ENCODE measurements at places on chromosomes 6 and 20.
A peak's percentile ranks its signal among the peaks of the same experiment; 100 is the strongest.

- H3K4me1 ChIP-seq: peaks cover 56% of the 10 kb centered on the region
- peak overlapping the region; percentile 80 for H3K4me3 ChIP-seq
- H3K27me3 ChIP-seq: peaks cover 2% of the 10 kb centered on the region
- H3K36me3 ChIP-seq: peaks cover 39% of the 10 kb centered on the region
- DNase-seq: no peak
- H3K27ac ChIP-seq: peak overlapping the region; percentile 79
Observed at GRCh38 chr6:33207552-33208090, 679 bp upstream of the RING1 start.

DNA sequence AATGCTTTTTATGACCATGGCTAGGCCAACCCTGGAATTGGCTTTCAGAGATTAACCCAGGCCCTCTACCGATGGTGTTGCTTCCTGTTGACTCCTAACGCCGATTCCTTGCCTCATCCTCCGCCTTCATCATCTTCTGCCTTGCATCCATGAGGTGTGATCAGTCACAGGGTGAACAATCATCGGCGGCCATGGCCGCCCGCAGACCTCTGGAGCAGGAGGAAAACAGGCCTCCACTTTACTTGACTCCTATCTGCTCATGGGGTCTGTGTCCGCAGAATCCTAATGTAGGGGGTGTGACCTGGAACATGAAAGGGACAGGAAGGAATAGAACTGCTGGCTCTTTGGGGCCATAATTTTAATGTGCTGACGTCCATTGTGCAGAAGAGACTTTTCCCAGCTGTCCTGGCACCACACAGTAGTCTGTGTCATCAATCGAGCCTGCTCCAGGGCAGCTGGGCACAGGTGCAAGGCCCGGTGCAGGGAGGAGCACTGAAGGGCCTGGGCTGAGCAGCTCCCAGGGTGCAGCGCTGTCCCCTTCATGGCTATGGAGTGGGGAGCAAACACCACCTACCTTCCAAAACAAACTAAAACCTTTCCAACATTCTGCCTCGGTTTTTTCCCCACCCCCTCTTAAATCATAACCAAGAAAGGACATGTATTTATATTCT, 8.0 kb downstream of the SLC22A3 start:
- peaks cover 8% of the 10 kb centered on the region for H3K4me1 ChIP-seq
- peaks cover 16% of the 10 kb centered on the region for H3K27me3 ChIP-seq
- H3K27ac ChIP-seq: no peak overlapping the region
- no peaks in the 10 kb centered on the region for H3K36me3 ChIP-seq

DNA sequence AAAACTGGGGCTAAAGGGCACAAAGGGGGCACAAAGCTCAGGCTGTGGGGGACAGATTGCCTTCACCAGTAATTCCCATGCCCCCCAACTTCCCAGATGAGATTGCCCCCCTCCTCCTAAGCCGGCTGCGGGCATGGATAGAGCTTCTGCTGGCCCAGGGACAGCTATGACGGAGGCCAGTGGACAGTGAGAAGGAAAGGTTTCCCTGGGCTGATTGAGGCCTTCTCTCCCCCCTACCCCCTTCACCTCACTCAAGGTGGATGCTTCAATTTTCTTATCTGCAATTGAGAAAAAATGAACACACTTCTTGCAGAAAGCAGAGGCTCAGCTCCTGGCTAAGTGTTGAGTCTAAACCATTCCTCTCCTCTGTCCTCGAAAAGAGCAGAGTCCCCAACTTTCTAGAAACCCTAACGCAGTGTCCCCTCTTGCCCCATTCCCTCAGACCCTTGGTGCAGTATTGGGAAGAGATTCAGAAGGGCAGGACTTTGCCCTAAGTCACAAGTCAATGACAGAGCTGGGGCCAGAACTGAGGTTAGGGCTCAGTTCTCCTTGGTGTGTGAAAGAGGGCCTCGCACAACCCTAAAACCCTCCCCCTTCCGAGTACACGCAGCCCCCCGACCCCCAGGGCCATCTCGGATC, 808 bp downstream of the SDC4 start:
- peak overlapping the region; percentile 67 for H3K27ac ChIP-seq
- H3K4me1 ChIP-seq: peaks cover 46% of the 10 kb centered on the region
- no peak for DNase-seq
- peak overlapping the region; percentile 86 for H3K4me3 ChIP-seq
- H3K36me3 ChIP-seq: peaks cover 4% of the 10 kb centered on the region

GRCh38 chr6:100260584-100260983, 204.1 kb downstream of the SIM1 start:
- H3K4me3 ChIP-seq: no peak overlapping the region
- peaks cover 15% of the 10 kb centered on the region for H3K4me1 ChIP-seq
- no peak for DNase-seq
- H3K27me3 ChIP-seq: peaks cover 8% of the 10 kb centered on the region

DNA sequence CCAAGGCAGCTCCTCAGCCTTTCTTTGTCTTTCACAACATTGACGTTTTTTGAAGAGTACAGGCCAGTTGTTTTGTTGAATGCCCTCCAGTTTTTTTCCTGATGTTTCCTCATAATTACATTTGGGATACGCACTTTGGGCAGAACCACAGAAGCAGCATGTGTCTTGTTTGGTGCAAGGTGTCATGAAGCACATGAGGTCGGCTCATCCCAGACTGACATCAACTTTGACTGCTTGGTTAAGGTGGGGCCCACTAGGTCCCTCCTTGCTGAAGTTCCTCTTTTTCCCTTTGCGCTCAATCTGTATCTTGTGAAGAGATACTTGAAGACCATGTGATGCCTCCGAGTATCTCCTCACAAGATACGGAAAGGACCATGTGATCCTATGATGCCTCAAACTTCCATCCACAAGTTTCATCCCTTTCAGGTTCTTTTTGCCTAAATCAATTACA, 10.5 kb downstream of the SNAI1 start:
- H3K27ac ChIP-seq: no peak overlapping the region
- no peak overlapping the region for H3K4me3 ChIP-seq
- no peak for DNase-seq
- peaks cover 11% of the 10 kb centered on the region for H3K27me3 ChIP-seq

- H3K4me3 ChIP-seq: peak overlapping the region; percentile 86
- H3K27ac ChIP-seq: peak overlapping the region; percentile 66
- no peak for DNase-seq
- peaks cover 54% of the 10 kb centered on the region for H3K4me1 ChIP-seq
- H3K36me3 ChIP-seq: peaks cover 15% of the 10 kb centered on the region
Observed at GRCh38 chr6:30829033-30829432, 55.3 kb upstream of the DDR1 start.

DNA sequence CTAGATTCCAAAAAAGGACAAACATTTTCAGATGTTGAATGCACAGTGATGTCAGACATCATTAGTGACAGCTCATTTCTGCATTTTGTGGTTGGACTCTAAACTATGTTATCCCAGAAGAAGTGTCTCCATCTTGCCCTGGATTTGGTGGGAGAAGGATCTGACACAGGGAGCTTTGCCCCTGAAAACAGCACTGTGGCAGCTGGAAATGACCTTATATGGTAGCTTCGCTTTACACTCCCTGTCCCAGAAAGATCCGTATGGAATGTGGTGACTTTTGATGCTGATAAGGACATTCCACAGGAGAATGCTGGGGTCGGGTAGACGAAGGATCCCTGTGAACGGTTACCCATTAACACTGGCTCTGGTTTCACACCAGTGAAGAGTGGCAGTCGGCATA, 87.2 kb upstream of the EDN1 start:
- no peak overlapping the region for H3K27ac ChIP-seq
- H3K36me3 ChIP-seq: no peaks in the 10 kb centered on the region
- H3K4me1 ChIP-seq: peaks cover under 1% of the 10 kb centered on the region
- DNase-seq: no peak
- no peak overlapping the region for H3K4me3 ChIP-seq

GRCh38 chr6:134315974-134316441, 1.9 kb downstream of the SGK1 start:
- H3K36me3 ChIP-seq: peaks cover 5% of the 10 kb centered on the region
- DNase-seq: no peak
- H3K27me3 ChIP-seq: peaks cover 41% of the 10 kb centered on the region
- H3K4me3 ChIP-seq: peak overlapping the region; percentile 30
- H3K4me1 ChIP-seq: peaks cover 18% of the 10 kb centered on the region

- H3K4me3 ChIP-seq: no peak overlapping the region
- H3K4me1 ChIP-seq: peaks cover 8% of the 10 kb centered on the region
- no peak overlapping the region for H3K27ac ChIP-seq
- DNase-seq: no peak
- H3K36me3 ChIP-seq: no peaks in the 10 kb centered on the region
Observed at GRCh38 chr6:110034667-110035036, 56.5 kb downstream of the GPR6 start.

DNA sequence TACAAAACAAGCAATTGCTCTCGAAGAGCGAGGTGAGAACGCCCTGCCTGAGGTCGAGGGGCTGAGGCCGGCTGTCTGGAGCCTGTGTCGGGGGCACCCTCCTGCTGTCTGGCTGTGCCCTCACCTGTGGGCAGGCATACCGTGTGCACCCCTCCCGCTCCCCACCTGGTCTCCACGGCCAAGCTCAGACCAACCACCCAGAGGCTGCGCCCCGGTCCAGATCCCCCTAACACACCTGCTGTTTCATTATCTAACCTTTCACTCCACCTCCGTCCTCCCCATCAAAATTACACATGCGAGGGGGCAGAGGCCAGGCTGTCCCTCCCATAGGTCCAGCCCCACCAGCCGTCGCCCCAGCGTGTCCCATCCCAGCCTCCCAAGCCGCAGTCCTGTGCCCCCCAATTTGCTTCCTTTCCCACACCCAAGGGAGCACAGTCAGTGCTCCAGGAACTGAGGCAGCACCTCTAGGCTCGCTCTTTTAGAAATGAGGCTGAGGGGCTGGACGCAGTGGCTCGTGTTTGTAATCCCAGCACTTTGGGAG, 35.2 kb downstream of the NTSR1 start:
- no peak overlapping the region for H3K27ac ChIP-seq
- no peaks in the 10 kb centered on the region for H3K36me3 ChIP-seq
- peaks cover 40% of the 10 kb centered on the region for H3K4me1 ChIP-seq
- peaks cover 34% of the 10 kb centered on the region for H3K27me3 ChIP-seq
- H3K4me3 ChIP-seq: no peak overlapping the region

DNA sequence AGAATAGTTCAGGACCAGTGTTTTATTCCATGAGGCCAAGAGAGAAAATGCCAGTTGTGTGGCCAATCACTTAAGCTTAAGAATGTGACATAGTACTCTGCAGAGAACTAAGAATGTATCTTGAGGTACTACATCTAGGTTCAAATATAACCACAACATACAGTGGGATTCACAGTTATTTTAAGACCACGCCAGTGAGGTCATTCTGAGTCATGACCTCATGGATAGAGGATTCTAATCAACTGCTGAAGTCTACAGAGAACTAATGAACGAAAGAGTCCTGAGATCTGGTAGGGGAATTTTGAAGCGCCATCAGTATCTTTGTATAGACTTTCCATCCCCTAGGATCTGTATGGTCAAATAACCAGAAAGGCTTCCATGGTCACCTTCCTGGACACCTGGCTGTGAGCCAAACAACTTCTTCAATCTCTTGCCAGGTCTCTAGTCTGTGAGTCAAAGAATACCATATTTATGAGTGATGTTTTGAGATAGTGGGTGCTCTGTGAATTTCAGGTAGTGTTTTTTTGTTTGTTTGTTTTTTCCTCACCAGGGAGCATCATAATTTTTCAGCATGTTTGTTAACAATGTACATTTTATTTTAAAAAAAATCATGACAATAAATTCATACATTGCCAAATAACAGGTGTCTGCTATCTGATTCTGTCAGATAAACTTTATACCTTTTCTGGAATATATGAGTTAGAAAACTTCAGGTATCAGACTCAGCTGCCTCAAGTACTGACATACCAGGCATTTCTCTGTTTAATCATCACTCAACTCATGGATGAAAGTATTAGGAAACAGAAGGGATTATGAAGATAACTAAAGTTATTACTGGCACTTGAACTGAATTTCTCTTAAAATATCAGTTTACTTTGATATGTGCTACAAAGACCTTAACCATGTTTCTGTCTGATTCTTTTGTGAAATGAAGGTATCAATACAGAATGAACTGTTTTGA, 217.9 kb downstream of the PLCB4 start:
- H3K36me3 ChIP-seq: no peaks in the 10 kb centered on the region
- no peaks in the 10 kb centered on the region for H3K27me3 ChIP-seq
- DNase-seq: no peak
- H3K4me1 ChIP-seq: no peaks in the 10 kb centered on the region
- H3K4me3 ChIP-seq: no peak overlapping the region

GRCh38 chr20:20611167-20611566, 101.3 kb downstream of the RALGAPA2 start:
- H3K27me3 ChIP-seq: no peaks in the 10 kb centered on the region
- H3K4me1 ChIP-seq: no peaks in the 10 kb centered on the region
- DNase-seq: no peak
- H3K27ac ChIP-seq: no peak overlapping the region
- H3K36me3 ChIP-seq: peaks cover 4% of the 10 kb centered on the region

DNA sequence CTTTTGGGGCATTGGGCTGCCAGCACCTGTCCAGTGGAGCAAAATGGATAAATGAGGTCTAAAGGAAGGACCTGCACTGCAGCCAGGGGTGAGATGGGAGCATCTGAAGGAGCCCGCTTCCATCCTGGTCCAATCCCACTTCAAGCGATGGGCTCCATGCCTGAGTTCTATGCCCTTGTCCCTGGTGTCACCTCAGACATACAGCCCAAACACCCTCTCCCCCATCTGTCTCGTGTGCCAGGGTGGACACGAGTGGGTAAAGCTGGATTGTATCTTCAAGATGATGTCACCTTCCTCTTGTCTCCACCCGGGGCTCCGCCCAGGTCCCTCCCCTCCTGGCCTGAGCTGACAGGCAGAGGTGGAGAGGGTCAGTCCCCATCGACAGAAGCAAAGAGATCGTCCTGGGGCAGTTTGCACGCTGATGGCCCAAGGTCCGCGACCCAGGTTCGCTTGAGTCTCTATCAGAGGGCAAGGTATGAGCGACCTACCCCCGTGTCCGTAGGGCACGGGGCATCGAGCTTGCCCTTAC, 544 bp downstream of the SMIM29 start:
- peak overlapping the region; percentile 95 for H3K4me3 ChIP-seq
- H3K27ac ChIP-seq: peak overlapping the region; percentile 94
- peaks cover 21% of the 10 kb centered on the region for H3K36me3 ChIP-seq
- H3K27me3 ChIP-seq: peaks cover 3% of the 10 kb centered on the region

DNA sequence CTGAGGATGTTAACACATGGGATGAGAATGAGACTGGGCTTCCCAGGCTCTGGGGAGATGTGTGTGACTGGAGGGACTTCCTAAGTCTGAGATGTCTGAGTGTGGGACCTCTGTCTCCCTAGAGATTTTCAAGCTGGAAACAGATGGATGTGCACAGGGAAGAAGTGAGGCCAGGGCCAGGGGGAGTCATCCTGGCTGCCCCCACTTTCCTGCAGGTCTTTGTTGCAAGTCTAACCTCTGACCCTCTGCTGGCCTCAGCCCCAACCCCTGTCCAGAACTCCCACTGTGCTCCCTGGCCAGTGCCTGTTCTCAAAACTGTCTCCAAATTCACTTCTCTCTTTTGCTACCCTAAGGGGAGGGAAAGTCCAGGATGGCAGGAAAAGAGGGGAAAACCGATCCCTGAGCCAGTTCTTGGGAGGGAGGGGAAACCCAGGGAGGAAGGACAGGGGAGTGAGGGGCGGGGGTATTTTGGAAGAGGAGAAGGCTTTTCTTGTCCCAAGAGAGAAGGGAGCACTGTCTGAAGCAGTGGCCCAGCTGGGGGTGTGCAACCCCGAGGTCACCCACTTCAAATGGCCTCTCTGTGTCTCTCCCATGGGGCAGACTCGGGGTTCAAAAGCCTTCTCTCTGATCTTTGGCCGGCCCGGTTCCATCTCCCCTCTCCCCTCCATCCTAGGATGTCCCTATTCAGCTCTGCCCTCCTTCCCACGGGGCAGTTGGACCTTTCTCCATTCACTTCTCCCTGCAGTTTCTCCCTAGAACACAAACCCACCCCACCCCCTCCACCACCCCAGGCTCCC, 3.1 kb downstream of the PPP1R18 start:
- peak overlapping the region; percentile 93 for H3K4me3 ChIP-seq
- DNase-seq: peak; percentile 26
- H3K27ac ChIP-seq: peak overlapping the region; percentile 95
- H3K36me3 ChIP-seq: peaks cover 86% of the 10 kb centered on the region
- H3K4me1 ChIP-seq: peaks cover 31% of the 10 kb centered on the region
- no peaks in the 10 kb centered on the region for H3K27me3 ChIP-seq

Measured in activated CD4-positive, alpha-beta memory T cell treated with anti-CD3 and anti-CD28 coated beads, Interleukin-2, amount 10 ng/mL, durations not matched to agents 7 days and 5 days (primary cell).